Transverse colon (tissue), 4 donors: ENCODE measurements at places on chromosomes 7 and 10. TPM values are rescaled to one million over a fixed set of nuclear protein-coding genes. Genes with fewer than 3 reads are reported as not detected.

NRCAM gene
- 1.5 TPM for total RNA-seq

GRCh38 chr10:4352414-4352961 is 473.5 kb upstream of the AKR1E2 start:
- DNase-seq: no peak
- no peak overlapping the region for H3K4me3 ChIP-seq
- H3K27ac ChIP-seq: no peak overlapping the region
- H3K4me1 ChIP-seq: peaks cover 13% of the 10 kb centered on the region
- H3K27me3 ChIP-seq: no peaks in the 10 kb centered on the region

- H3K36me3 ChIP-seq: no peaks in the 10 kb centered on the region
- no peak overlapping the region for H3K4me3 ChIP-seq
- no peak for DNase-seq
- no peaks in the 10 kb centered on the region for H3K4me1 ChIP-seq
Measured at GRCh38 chr7:7772397-7772821, 54.0 kb upstream of the RPA3 start.

GRCh38 chr7:1395211-1396070 is 63.8 kb downstream of the MICALL2 start:
- peaks cover 58% of the 10 kb centered on the region for H3K27me3 ChIP-seq
- H3K27ac ChIP-seq: no peak overlapping the region
- no peaks in the 10 kb centered on the region for H3K36me3 ChIP-seq
- DNase-seq: no peak

GRCh38 chr7:132991615-132992587 is 90.0 kb downstream of the CHCHD3 start:
- H3K4me3 ChIP-seq: no peak overlapping the region
- H3K27me3 ChIP-seq: no peaks in the 10 kb centered on the region
- H3K27ac ChIP-seq: no peak overlapping the region
- DNase-seq: no peak
